Fibroblast of lung (primary cell): ENCODE measurements at places on chromosomes 11 and 22.

GRCh38 chr11:32448232-32448631 lies 12.9 kb upstream of the WT1 start:
- no peaks in the 10 kb centered on the region for H3K4me1 ChIP-seq
- no peaks in the 10 kb centered on the region for H3K36me3 ChIP-seq
- H3K27ac ChIP-seq = no peak overlapping the region
- H3K27me3 ChIP-seq = no peaks in the 10 kb centered on the region

DNA sequence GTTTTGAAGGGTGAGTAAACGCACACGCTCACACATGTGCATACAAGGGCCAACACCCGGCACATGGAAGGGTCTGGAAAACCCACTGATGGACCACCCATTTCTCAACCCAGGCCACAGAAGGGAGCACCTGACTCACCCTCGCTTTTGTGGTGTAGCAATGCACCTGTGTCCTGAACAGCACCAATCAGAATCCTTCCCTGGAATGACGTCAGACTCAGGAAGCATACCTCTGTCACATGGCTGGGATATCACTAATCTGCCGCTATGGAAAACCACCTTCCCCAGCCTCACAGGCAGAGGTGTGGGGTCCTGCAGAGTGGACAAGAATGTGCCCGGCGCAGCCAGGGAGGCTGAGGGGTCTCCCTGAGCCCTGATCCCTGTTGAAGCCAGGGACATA lies 9.0 kb upstream of the OSM start:
- no peaks in the 10 kb centered on the region for H3K36me3 ChIP-seq
- no peak for DNase-seq
- H3K27ac ChIP-seq = no peak overlapping the region
- H3K27me3 ChIP-seq = no peaks in the 10 kb centered on the region
- H3K4me3 ChIP-seq = no peak overlapping the region

DNA sequence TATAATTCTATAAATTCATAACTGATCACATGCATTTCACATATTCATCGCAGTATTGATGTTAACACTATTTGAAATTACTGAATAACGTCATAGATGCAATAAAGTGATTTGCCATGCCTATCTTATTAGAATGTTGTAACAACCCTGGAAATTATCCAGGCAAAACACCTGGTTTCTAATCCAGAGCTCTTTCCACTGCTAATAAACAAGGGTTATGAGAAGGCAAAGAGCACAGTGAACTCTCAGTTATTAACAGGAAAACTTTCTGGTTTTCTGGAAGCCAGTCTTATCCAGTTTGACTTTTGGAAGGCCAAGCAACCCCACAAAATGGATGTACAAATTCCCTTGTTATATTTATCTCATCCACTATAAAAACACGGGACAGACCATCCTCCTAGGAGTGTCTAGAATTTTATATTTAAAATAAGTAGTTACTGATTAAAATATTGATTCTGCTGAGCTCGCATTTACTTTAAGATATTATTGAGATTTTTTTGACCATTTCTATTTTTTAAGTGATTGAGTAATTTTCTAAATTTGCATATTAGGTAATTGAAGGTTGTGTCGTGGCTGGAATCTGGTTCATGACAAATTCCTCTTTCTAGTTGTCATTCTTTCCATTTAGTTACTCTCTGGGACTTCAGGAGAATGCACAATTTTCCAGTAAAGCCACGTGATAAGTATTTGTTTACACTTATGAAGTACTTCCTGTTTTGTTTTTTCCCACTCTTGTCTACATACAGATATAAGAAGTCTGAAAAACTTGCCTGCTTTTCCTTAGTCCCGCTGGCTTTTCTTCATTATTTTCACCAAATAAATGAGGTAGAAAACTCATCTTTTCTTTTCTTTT lies 47.9 kb downstream of the DCUN1D5 start:
- H3K4me1 ChIP-seq = no peaks in the 10 kb centered on the region
- no peak for DNase-seq
- no peaks in the 10 kb centered on the region for H3K27me3 ChIP-seq

- no peak overlapping the region for H3K27ac ChIP-seq
- no peak overlapping the region for H3K4me3 ChIP-seq
- DNase-seq = peak; percentile 53
- H3K36me3 ChIP-seq = no peaks in the 10 kb centered on the region
- H3K4me1 ChIP-seq = peaks cover 3% of the 10 kb centered on the region
These were observed 107.9 kb downstream of the NAT10 start for GRCh38 chr11:34213366-34213765.

DNA sequence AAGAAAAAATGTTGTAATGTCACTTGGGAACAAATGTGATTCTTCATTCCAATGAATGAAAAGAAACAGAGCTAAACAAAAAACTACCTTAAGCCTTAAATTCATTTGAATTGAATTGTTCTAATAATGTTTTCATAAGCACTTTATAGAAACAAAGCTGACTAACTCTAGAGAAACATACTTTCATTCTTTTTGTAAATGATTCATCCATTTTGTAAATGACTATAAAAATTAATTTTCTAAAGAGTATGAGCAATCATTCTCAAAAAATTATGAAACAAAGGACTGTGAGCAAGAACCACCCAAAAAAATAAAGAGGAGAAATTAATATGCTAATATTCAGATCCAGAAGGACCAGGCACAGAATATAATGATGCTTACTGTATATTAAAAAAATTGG lies 986.5 kb upstream of the CHORDC1 start:
- DNase-seq = no peak
- H3K27ac ChIP-seq = no peak overlapping the region
- no peak overlapping the region for H3K4me3 ChIP-seq
- no peaks in the 10 kb centered on the region for H3K4me1 ChIP-seq
- H3K36me3 ChIP-seq = no peaks in the 10 kb centered on the region

DNA sequence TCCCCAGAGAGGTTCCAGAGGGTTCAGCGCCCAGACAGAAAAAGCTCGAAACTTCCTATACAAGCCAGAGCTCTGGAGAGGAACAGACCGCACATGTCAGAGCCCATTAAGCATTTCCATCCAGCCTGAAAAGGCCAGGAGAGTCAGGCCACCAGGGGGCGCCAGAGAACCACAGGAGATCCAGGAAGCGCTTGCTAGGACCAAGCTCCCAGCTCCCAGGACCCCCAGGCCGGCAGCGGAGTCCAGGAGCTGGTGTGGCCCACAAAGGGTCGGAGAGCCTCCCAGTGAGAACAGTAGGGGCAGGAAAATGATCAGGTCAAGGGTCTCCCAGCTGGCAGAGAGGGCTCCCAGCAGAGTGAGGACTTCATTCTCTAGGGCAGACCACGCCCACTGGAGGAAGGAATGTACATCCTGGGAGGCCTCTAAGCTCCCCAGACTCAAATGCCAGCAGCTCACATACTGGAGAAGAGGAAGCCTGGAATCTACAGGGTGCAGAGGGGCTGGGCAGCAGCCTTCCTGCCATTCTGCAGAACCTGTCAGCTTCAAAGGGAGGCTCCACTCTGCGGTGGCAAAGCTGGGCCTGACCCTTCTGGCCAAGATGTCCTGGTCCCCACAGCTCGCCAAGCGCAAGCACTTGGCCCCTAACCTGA lies 2.1 kb upstream of the MEI1 start:
- peak overlapping the region; percentile 16 for H3K27ac ChIP-seq
- DNase-seq = peak; percentile 85
- no peaks in the 10 kb centered on the region for H3K36me3 ChIP-seq
- no peaks in the 10 kb centered on the region for H3K27me3 ChIP-seq

- DNase-seq = no peak
- H3K36me3 ChIP-seq = no peaks in the 10 kb centered on the region
- H3K4me1 ChIP-seq = no peaks in the 10 kb centered on the region
- no peaks in the 10 kb centered on the region for H3K27me3 ChIP-seq
- no peak overlapping the region for H3K27ac ChIP-seq
- no peak overlapping the region for H3K4me3 ChIP-seq
These were observed 15.5 kb downstream of the OPCML start for GRCh38 chr11:133516845-133517244.
